ENCODE measurements at places on chromosomes 2 and 18.

DNA sequence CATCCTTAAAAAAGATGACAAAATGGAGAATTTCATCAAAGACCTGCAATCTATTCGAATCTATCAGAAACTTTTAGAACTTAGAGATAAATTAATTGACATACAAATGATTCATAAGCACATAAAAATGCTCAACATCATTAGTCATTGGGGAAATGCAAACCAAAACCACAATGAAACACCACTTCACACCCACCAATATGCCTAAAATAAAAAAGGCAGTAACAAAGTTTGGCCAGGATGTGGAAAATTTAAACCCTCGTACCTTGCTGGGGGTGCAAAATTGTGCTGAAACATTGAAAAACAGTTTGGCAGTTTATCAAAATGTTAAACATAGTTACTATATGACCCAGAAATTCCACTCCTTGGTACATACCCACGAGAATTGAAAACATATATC, 11.5 kb upstream of the EIF2AK3 start:
- DNase-seq, result no peak

DNA sequence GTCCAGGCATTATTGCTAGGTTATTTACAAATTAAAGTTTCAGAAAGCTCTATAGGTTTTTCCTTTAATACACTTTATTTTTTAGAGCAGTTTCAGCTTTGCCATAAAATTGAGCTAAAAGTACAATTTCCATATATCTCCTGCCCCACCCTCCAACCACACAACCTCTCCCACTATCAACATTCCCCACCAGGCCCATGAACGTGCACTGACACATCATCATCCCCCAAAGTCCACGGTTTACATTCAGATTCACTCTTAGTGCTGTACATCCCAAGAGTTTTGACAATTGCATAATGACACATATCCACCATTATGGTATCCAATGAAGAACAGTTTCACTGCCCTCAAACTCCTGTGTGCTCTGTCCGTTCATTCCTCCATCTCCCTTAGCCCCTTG, 139.4 kb downstream of the NBAS start:
- DNase-seq, result no peak

GRCh38 chr2:172409042-172409441, 18.3 kb upstream of the ITGA6 start:
- no peak for DNase-seq

DNA sequence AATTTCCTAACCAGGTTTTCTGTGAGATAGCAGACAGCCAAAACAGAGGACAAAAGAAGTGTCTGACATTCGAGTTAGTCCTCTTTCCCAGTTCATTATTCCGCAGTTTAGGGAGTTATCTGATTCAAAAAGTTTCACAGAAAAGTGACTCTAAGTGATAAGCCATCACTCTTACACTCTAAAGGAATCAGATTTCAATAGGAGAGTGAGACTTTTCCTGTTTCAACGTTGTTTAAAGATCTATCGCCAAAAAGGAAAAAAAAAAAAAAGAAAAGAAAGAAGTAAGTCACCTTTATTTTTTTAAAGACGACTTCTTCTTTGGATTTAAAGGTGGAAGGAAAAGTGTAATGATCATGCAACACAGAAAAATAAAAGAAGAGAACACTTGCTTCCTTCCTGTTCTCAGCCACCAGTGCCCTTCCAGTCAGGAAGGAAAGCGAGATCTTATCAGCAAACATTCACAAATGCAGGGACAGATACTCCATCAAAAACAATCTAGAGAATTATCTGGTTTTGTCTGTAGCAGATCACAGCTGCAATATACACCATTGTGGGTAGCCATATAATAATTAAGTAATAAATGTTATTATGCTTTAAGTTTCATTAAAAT, 49.8 kb downstream of the TFPI start:
- no peak for DNase-seq

DNA sequence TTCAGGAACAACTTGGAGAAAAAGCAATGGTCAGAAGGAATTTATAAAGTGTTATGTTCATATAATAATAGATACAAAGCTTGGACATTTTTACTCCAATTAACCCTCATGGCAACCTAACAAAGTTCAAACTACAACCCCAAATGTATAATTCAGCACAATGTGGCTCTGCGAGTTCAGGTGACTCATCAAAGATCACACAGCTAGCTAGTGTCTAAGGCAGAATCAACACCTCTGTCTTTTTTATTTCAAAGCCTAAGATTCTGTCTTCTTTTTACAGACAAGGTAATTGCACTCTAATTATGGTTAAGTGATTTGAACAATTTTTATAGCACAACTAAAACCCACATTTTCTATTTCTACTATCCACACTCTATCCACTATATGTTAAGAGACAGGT, 90.5 kb downstream of the CHST9 start:
- DNase-seq, result no peak

- DNase-seq, result no peak
Observed at GRCh38 chr2:31014516-31014915, 123.7 kb downstream of the GALNT14 start.

GRCh38 chr18:59570101-59570775, 127.0 kb downstream of the CCBE1 start:
- DNase-seq, result no peak

DNA sequence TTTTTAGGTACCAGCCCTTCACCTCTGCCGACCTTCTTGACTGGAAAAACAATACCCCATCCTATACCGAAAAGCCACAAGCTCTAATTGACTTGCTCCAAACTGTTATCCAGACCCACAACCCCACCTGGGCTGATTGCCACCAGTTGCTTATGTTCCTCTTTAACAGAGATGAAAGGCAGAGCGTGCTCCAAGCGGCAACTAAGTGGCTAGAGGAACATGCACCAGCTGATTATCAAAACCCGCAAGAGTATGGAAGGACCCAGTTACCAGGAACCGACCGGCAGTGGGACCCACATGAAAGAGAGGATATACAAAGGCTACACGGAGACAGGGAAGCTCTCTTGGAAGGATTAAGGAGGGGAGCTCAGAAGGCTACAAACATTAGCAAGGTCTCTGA, 86.1 kb upstream of the TANC1 start:
- no peak for DNase-seq

- DNase-seq, result no peak
Observed at GRCh38 chr2:95001701-95002100, 23.8 kb upstream of the MAL start.

- no peak for DNase-seq
Observed at GRCh38 chr2:142980246-142981068, 103.0 kb downstream of the KYNU start.

DNA sequence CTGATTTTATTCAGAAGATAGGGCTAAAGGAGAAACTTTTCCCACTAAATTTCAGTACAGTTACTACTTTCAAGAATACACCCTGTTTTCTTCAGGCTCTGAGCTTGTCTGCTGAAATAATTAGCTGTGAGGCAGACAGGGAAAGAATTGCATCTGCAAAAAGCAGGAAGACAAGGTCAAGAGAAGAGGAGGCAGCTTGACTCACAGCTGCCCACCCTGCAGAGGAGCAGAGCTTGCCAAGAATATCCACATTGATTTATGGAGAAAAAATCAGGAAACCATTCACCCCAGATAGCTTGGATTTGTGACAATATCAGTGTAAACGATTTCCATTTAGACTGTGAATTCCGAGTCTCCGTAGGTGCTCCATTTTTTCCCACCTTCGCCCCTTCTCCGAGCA, 49.0 kb downstream of the ACTR2 start:
- no peak for DNase-seq

DNA sequence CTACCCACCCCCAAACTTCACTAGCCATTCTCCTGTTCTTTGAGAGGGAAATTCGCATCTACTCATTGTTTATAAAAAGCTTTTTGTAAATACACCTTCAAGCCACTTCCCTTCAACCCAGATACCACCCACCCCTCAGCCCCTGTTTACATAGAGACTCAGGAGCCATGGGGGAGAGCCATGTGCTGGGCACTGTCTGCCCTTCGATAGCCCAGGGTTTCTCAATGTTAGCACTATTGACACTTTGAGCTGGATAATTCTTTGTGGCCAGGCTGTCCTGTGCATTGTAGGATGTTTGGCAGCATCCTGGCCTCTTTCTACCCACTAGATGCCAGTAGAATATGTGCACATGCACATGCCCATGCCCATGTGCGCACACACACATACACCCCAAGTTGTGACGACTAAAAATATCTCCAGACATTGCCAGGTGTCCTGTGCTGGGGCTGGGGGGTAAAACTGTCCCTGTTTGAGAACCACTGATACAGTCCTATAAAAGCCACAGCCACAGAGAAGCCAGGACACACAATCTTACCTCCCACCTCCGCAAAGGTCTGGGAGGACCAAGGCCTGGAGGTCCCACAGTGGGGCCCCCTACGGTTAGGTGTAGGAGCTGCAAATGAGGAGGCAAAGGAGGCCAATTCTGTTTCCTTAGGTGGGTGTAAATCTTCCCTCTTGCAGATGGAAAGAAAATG, 44.5 kb upstream of the ASPRV1 start:
- DNase-seq, result no peak

GRCh38 chr18:35289727-35290093, 319 bp downstream of the ZSCAN30 start:
- DNase-seq, result no peak

- DNase-seq, result no peak
Observed at GRCh38 chr2:151338115-151338514, 19.3 kb upstream of the TNFAIP6 start.

DNA sequence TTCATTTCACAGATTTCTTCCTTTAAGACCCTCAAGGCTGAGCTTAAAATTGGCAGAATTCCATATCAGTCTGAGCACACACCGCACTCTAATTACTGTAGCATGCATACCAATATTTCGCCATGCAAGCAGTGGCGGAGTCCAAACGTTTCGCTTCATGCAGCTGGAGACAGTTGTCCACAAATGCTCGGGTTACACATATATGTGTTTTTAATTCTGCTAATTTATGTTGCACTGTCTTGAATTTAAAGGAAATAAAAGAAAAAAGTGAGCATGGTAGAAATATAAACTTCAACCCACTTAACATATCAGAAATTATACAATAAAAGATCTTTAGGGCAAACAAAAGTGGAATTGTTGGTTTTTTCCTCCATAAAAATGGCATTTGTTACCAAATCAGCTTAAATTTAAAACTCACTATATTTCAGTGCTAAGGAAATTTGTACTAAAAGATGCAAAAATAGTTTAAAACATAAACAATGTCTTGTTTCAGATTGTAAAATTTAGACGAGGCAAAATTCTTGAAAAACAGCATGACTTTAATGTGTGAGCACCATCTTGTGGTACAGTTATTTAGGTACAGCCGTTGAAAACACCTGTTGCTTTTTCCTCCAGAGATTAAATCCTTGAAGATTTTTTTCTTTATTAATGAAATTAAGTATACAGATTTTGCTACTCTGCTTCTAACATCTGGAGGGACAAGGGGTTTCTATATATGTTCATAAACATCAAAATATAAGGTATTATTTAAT, 24.1 kb upstream of the KANSL1L start:
- DNase-seq, result no peak

- DNase-seq, result no peak
Observed at GRCh38 chr2:44983836-44984604, 25.2 kb downstream of the SIX2 start.

DNA sequence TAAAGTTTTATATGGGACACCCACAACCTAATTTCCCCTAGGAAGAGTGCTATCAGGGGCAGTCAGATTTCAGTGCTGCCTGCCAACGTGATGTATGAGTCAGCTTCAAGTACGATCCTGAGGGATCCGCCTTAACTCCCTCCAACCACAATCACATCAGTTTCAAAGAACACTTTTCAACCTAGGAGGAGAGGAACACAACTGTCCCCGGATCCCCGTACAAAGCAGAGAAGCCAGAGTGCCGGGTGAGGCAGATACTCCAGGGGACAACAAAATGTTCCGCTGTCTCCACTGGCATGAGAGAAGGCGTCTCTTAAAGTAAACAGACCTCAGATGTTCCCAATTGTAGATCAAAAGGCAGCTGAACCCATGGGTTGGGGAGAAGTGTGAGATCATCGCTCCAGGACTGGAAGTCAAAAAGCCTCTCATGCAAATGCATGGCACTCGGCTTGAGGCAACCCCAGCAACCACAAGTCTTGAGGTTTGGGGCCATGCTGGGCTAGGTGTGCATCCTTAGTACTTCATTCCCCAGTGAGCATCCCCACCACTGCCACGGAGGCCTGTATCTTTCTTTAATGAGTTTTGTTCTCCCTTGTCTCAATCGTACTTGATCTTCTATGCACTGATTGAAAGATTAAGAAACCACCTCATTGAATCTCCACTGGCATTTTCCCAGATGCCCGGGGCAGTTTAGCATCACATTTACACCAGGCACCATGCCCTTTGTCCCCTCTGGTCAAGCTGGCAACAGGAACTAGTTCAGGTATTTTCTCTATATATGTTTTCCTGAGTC, 91.0 kb upstream of the CCBE1 start:
- DNase-seq, result no peak

DNA sequence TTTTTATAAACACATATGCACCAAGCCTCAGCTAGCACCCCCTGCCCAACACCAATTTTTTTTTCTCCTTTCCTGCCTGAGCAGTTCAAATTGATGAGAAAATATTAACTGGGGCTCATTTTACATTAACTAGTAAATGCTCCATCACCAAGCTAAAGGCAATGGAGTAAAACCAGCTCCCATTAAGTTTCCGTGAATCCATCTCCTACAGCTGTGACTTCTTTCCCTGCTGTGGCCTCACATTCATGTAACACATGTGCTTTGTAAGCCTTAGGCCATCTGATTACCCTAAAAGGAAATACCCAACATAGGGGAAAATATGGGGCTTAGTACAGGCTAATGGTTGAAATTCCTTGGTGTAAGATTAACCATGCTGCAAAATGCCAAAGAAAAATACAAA, 60.8 kb downstream of the DNER start:
- no peak for DNase-seq

GRCh38 chr2:226969417-226970080, 133.7 kb downstream of the RHBDD1 start:
- no peak for DNase-seq

DNA sequence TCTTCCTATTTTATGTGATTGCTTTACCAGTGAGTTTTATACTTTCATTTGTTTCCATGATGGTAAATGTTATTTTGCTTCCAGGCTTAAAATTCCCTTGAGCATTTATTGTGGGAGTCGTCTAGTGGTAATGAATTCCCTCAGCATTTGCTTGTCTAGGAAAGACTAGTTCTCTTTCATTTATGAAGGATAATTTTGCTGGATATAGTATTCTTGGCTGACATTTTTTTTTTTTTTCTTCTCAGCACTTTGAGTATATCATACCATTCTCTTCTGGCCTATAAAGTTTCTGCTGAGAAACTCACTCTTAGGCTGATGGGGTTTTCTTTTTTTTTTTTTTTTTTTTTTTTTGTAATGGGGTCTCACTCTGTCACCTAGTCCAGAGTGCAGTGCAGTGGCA, 99.1 kb downstream of the EDAR start:
- no peak for DNase-seq

- DNase-seq, result peak; percentile 27
Observed at GRCh38 chr2:152573168-152573567, 144.1 kb downstream of the PRPF40A start.

GRCh38 chr2:121293450-121294325, 8.7 kb upstream of the TFCP2L1 start:
- DNase-seq, result no peak

GRCh38 chr2:176127774-176128072, 1.8 kb upstream of the HOXD8 start:
- DNase-seq, result no peak

GRCh38 chr2:47767880-47768609, 14.9 kb upstream of the MSH6 start:
- DNase-seq, result peak; percentile 32
